Upper lobe of right lung (tissue), 1 donor: ENCODE measurements at places on chromosomes 3 and 15. TPM values are rescaled to one million over a fixed set of nuclear protein-coding genes. Genes with fewer than 3 reads are reported as not detected.

DNA sequence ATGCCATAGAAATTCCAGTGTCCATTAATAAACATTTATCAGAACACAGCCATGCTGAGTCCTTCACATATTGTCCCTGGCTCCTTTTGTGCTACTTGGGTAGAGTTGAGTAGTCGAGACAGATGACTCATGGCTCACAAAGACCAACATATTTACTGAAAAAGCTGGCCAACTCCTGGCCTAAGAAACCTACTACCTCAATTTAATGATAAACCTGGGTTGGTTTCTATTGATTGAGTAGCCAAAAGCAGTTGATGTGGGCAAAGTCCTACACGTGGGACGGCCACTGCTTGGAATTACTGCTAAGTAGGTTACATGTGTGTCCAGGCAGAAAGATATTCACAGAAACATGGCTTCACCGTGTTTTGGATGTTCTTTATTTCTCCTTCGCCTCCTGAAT is 402.2 kb downstream of the NR2F2 start:
- no peak for DNase-seq

DNA sequence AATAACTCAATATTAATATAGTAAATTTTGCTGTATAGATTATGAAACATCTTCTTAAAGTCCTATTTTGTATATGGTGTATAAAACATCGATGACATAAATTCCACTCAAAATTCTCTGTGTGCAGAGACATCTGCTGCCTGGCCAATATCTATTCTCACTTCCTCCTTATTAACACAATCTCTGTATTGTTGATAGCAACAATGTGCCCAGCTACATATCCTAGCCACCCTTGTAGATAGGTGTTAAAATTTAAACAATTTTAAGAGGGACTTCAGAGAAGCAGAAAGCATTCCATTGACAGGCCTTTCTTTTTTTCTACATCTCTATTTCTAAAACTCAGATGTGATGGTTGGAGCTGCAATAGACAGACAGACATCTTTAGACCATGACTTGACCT is 72.3 kb downstream of the FGF12 start:
- no peak for DNase-seq

- no peak for DNase-seq
Measured at GRCh38 chr3:133983126-133983525, 46.6 kb downstream of the SLCO2A1 start.

DNA sequence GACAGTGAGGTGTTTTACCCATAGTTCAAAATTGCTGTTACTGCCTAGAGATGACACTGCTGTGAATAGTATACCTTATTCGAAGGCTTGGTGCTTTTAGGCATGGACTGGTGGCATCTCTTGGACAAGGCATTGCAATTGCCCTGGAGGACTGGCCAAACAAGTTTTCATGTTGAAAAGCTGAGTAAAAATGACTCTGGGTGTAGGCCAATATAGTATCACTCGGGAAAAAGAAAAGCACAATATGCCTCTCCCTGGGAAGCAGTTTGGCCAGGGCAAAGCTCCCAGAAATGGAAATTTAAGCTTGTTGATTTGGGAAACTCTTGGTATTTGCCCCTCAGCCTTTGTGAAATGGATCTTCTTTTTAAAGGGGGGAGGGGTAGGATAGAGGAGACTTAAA is 54.8 kb downstream of the ZNF609 start:
- no peak for DNase-seq

DNA sequence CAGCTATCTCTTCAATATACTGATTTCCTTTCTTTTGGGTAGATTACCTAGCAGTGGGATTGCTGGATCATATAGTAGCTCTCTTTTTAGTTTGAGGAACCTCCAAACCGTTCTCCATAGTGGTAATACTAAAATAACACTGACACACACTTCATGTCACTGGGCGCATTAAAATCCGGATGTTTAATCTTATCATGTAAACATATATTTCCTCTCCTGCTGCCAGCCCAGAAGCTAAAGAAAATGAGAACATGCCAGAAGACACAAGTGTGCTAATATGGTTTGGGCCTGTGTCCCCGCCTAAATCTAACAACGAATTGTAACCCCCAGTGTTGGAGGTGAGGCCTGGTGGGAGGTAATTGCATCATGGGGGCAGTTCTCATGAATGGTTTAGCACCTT is 23.6 kb upstream of the KCNMB2 start:
- no peak for DNase-seq

DNA sequence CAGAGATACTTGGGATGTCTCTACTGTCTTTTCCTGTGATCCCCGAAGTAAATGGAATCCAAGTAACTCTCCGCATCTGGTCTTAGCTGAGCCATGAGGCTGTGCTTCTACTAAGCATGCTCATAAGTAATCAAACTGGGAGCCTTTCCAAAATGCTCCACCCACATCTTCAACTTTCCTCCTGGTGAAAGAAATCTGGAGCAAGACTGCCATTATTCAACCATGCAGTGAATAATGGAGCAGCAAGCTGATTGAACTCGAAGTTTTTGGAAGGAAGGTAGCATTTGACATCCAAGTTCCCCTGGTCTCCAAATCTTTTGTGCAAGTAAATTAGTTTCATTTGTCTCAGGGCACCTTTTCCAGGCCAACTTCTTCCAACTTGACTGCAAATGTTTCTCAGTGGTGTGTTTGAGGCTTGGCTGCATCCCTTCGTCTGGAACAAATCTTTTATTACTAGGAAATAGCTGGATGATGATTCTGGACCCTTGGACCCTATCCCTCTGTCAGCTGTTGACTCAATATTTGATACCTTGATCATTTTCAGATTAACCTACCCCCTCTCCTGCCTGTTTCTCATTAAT is 19.4 kb downstream of the GXYLT2 start:
- no peak for DNase-seq

- no peak for DNase-seq
Measured at GRCh38 chr15:35134299-35134698, 49.2 kb upstream of the NANOGP8 start.

DNA sequence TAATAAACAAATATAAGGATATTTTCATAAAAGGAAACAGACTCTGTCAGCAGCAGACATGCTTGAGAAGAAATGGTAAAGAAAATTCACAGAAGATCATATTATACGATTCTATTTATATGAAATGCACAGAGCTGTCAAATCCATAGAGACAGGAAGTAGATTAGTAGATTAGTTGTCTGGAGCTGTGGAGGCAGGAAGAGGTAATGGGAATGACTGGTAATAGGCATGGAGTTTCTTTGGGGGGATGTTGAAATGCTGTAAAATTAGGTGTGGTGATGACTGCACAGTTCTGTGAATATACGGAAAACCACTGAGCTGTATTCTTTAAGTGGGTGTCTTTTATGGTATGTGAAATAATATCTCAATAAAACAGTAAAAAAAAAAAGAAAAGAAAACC is 35.3 kb downstream of the CEP152 start:
- no peak for DNase-seq

DNA sequence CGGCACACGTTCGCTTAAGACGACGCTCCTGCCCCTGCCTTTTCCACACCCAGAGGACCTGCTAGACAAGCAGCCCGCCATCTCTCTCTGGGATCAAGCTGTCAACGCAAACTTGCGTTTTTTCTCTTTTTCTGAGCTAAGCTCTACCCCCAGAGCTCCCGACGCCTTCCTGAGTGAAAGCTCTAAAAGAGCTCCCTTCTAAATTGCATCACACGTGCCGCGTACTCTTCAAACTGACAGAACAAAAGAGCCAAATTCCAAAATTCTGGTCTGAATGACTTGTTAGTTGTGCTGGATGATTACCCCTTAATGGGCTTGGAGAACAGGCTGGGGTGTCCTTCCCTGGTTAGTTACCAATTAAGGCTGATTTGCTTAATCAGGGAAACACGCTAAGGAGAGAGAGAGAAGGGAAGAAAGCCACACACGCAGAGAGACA is 81.2 kb downstream of the MDFIC2 start:
- no peak for DNase-seq

DNA sequence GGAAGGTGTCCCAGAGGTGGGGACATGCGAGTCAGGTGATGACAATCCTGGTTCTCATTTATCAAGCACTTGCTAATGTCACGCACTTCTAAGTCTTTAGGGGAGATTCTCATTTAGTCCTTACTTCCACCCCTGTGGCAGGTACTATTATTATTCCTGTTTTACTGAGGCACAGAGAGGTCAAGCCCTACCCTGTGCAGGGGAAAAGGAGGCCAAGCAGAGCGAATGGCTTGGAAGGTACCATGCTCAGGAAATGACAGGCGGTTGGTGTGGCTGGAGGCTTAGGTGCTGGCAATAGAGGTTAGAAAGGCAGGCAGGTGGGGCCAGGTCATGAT is 268.9 kb downstream of the UACA start:
- no peak for DNase-seq

- peak; percentile 94 for DNase-seq
Measured at GRCh38 chr3:191328962-191329653, at the start of gene CCDC50. Gene CCDC50, plus strand, starts transcription at chr3:191329394. Its CDS starts 281 bp downstream, at chr3:191329675.

DNA sequence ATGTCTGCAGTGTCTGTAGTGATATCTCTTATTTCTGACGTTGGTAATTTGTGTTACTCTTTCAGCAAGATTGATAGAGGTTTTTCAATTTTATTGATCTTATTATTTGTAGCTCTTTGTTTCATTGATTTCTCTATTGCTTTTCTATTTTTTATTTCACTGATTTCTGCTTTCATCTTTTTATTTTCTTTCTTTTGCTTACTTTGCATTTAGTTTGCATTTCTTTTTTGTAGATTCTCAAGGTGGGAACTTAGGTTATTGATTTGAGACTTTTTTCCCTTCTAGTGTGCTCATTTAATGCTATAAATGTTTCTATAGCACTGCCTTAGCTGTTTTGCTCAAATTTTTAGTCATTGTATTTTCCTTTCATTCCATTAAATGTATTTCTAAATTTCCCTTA is 49.5 kb upstream of the GABRG3 start:
- no peak for DNase-seq

DNA sequence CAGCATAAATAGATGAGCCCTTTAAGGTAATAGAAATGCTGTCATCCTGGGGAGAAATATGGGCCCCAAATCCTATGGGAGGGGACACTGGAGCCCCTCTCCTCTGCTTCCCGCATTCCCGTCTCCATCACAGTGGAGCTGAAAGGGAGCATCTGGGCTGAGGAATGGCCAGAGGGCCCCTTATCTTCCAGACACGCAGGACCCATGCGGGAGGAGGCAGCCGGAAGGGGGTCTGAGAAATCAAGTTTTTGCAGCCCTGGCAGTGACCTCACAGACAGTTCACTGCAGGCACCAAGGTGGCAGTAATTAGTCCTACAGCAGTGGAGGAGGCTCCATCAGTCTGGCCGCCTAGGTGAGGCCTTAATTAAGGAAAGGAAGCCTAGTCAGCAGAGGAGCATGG is 80.2 kb downstream of the RAB11A start:
- DNase-seq = no peak

DNA sequence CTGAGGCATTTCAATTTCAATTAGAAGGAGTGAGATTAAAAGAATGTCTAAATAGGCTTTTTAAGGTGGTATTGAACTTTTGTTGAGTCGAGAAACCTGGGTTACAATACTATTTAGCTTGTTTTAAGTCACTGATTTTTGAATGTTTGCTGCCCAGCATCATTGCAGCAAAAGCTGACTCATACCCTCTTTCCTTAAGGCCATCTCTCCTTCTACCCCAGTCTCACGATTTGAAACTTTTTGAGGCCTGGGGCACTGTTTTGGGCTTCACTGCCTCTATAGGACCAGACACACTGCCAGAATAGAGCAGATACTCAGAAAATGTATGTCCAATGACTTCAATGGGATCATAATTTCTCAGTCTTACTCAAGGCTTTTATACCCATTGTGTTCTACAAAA is 319.6 kb upstream of the TGFBR2 start:
- DNase-seq = no peak

DNA sequence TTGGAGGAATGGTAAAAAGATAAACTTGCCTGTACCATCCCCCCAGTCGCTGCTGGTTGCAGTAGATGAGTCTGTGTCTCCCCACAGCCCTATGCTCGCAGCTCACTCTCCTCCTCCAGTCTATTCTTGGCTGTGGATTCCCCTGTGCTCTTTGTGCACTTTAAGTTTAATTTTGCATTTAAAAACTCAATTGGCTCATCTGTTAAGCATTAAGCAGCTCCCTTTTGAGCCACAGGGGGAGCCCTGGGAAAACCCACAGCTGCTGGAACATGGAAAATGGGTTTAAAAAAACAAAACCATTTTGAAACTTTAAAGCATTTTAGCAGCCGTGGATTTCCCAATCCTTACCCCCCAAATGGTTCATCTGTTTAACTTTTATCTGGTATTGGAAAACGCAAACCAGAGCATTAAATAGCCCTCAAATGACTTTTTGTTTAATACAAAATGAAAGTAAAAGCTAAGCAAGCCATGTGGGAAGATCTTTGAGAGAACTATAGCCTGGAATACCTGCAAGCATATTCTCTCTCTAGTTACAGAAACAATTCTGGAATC is 536.9 kb downstream of the ZIC1 start:
- no peak for DNase-seq

DNA sequence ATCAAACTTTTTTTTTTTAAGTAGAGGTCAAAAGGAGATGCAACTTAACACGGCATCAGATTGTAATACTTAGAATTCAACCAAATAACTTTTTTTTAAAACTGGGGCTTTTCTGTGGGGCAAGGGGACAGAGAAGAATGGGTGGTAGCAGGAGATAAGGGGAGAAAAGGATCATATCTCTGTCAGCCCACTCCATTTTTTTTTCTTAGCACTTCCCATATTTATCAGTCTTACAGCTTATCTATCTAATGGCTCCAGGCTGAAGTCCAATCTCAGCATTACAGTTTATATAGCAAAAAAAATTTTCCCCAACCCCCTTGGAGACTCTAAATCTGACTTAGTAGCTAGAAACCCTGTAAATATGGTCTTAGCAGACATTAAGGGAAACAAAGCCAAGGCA is 69.3 kb downstream of the PIK3R4 start:
- no peak for DNase-seq

GRCh38 chr15:25719101-25719985 is 143.8 kb downstream of the ATP10A start:
- peak; percentile 40 for DNase-seq

DNA sequence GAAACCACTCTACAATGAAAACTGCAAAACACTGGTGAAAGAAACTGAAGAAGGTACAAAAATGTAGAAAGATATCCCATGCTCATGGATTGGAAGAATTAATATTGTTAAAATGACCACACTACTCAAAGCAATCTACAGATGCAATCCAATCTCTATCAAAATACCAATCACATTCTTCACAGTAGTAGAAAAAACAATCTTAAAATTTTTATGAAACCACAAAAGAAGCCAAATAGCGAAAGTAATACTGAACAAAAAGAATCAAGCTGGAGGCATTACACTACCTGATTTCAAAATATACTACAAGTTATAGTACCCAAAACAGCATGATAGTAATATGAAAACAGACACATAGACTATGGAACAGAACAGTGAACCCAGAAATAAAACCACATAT is 36.9 kb downstream of the TXNRD3 start:
- no peak for DNase-seq

GRCh38 chr3:16534640-16535262 is 21.3 kb upstream of the RFTN1 start:
- DNase-seq = no peak

GRCh38 chr3:175672119-175672689 is 813.1 kb downstream of the NAALADL2 start:
- DNase-seq = no peak

The SAMMSON gene
- not detected for total RNA-seq

The ADAMTS9 gene
- total RNA-seq = 30.1 TPM

The ROPN1 gene
- total RNA-seq = not detected

The IQCF5 gene
- total RNA-seq = not detected

The COX17 gene
- total RNA-seq = 48.9 TPM

The SLC35G2 gene
- 7.8 TPM for total RNA-seq
